Stimulated activated memory B cell treated with anti-CD40 and anti-IgM and Interleukin-4, amounts not matched to agents 10 μg/mL and 1 μg/mL and 100 μg/mL, for 72 hours (primary cell): ENCODE measurements at places on chromosomes 11 and 22.

- ATAC-seq = no peak
Measured at GRCh38 chr22:40235308-40235707, 57.6 kb downstream of the TNRC6B start.

- no peak for ATAC-seq
Measured at GRCh38 chr11:101090679-101091270, 38.8 kb downstream of the PGR start.

DNA sequence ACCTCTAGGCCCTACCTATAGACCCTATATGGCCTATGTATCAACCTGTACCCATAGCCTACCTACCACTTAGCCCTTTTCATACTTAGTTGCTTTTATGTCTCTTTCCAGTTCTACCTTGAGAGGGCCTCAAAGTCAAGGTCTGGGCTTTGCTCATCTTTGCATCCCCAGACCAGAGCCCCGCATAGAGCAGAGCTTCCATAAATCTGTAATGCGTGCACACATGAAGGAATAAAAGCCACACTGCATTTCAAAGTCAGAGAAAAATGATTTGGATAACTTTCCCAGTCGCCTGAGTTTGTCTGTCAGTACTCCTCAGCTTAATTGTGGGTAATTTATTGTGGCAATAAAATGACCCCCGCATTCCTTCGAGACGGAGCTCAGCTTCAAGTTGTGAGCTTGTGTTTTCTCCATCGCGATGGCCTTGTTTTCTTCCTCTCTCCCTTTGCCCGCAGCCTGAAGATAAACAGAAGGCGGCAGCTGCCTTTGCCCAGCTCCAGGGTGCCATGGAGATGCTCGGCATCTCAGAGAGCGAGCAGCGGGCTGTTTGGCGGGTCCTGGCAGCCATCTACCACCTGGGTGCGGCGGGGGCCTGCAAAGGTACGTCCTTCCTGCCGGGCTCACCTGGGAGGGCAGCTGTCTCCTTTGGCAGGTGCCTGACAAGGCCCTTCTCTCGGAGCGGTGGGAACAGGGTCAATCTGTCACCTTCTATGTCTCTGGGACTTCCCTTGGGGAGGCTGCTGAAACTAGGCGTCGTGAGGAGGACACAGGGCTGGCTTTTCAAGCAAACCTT is 55.7 kb downstream of the MYO18B start:
- ATAC-seq = no peak

GRCh38 chr22:30305519-30305905 is 16.2 kb upstream of the CASTOR1 start:
- peak; percentile 83 for ATAC-seq

DNA sequence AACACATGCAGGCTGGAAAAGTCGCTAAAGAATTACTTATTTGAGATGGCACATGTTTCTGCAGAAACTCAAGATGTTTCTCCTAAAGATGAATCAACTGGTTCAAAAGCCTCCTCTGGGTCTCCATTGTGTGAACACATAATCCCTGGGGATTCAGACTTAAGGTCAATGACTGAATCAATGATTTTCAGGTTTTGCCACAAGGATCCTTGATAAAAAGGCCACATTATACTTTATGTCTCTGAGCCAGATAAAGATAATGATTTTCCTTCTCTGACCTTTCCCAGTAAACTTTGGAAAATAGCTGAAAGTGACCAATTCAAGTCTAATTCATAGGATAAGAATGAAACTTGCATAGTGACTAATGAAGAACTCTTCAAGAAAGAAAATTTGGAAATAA is 2.3 kb upstream of the XKR3 start:
- no peak for ATAC-seq

DNA sequence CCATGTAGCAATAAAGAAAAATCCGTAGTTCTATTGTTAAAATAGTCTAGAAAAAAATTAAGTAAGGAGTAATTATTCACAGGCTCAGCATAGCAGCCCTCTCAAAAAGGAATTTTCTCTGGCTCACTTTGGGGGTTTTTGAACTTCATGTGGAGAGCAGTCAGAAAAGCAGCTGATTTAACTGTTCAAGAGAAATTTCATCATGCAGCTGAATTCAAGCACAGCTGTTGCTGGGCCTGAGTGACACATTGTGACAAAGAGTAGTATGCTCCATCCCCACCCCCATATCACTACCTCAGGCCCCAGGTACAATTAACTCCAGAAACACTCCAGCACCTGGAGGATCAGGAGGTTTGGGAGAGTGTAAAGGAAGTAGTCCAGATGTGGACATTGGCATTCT is 272.1 kb downstream of the FAM76B start:
- ATAC-seq = no peak

DNA sequence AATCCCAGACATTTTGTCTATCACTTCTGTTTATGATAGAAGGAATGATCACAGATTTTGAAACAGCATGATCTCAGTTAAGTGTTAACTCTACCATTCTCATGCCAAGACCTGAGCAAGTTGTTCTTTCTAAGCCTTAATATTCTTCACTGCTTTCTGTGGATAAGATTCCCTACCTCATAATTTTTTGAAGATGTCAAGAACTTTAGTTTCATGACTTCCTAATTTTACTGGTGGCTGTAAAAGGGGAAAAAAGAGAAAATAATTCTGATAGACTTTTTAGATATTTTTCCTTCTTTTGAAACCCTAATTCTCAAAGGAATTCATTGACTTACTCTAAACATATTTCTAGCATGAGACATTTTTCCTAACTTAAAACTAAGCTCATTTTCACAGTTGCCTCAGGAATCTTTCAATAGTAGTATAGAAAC is 520.0 kb upstream of the LUZP2 start:
- no peak for ATAC-seq

- ATAC-seq = no peak
Measured at GRCh38 chr22:17772249-17772957, 1.9 kb downstream of the BID start.

DNA sequence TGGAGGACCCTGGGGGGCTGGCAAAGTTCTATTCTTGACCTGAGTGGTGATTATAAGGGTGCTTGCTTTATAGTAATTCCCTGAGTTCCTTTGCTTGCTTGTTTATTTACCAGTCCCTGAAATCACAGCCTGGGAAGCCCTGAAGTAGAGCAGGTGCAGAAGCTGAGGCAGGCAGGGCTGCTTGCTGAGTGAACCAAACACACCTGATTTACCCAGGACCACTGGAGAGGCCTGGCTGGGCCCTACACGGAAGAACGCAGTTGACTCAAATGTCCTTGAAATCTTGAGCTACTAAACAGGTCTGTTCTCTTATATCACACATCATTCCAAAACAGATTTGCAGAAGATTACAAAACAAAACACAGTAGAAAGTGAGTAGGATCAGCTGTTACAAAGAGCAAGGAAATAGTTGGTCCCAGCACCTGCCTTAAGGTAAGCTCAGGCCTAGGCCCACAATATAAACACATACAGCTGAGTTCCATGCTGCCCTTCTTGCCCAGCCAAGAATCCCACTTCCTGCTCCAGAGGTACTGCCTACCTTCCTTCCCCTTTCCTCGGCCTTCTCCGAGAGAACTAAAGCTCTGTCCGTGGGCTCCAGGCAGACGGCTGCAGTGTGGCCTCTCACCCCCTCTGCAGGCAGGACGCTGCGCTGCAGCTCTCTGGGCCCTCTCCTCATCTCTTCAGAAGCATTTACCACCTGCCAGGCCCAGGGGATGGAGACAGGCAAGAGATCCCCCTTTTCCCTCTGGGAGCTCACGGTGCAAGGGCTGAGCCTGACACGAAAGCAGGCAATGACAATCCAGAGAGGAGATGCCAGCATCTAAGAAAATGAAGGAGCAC is 46.1 kb upstream of the SCUBE2 start:
- peak; percentile 85 for ATAC-seq

- peak; percentile 81 for ATAC-seq
Measured at GRCh38 chr11:59380263-59381059, 21.8 kb downstream of the OR5AN1 start.

GRCh38 chr22:39030705-39031104 is 9.8 kb downstream of the APOBEC3D start:
- ATAC-seq = no peak

GRCh38 chr11:36007127-36007655 is 63.3 kb downstream of the LDLRAD3 start:
- ATAC-seq = no peak

DNA sequence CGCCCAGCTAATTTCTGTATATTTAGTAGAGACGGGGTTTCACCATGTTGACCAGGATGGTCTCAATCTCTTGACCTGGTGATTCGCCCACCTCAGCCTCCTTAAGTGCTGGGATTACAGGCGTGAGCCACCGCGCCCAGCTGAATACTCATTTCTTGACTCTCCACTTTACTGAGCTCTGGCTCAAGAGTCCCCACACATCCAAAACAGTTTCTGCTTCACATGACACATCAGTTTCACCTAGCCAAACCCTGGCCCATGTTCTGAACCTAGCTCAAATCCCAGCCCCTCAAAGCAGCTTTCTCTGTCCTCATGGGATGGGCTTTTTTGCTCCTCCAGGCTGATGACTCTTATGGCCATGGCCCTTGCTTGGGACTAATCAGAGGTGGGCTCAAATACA is 9.8 kb downstream of the HYOU1 start:
- ATAC-seq = no peak

- ATAC-seq = no peak
Measured at GRCh38 chr11:16338393-16338792, 18.0 kb downstream of the SOX6 start.

- no peak for ATAC-seq
Measured at GRCh38 chr11:88193278-88193677, 18.0 kb upstream of the RAB38 start.

GRCh38 chr11:122743949-122744348 is 88.4 kb downstream of the UBASH3B start:
- ATAC-seq = peak; percentile 79

GRCh38 chr11:113529606-113530005 is 54.4 kb upstream of the DRD2 start:
- peak; percentile 14 for ATAC-seq

GRCh38 chr22:38981992-38982927 is at the start of gene APOBEC3B:
APOBEC3B (plus strand) TSS chr22:38982347; CDS start chr22:38982454, 107 bp downstream.
- peak; percentile 87 for ATAC-seq

GRCh38 chr11:105049481-105049880 is 4.3 kb upstream of the CARD16 start:
- no peak for ATAC-seq

- ATAC-seq = no peak
Measured at GRCh38 chr11:46543564-46543963, 50.3 kb downstream of the AMBRA1 start.

- no peak for ATAC-seq
Measured at GRCh38 chr11:120594746-120595145, 83.2 kb downstream of the GRIK4 start.

DNA sequence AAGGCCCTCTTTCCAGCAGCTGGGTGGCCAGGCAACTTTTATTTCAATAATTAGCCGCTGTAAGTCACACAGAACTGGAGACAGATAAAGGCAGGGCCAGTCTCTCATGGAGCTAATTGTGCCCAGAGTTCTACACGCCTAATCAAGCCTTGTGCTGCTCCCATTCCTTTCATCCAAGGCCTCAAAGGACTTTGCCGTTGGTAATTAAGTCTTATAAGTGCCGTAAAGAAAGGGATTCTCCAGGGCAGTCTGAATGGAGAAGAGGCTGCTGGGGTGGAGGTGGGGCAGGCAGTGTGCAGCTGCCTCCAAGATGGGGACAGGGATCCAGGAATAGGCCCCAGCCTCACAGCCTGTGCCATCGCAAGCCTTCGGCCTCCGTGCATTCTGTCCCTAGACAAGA is 357.9 kb downstream of the TENM4 start:
- no peak for ATAC-seq

- ATAC-seq = no peak
Measured at GRCh38 chr11:121755906-121756305, 303.1 kb upstream of the SORL1-AS1 start.

- peak; percentile 43 for ATAC-seq
Measured at GRCh38 chr22:42711281-42711731, 9.4 kb downstream of the A4GALT start.

DNA sequence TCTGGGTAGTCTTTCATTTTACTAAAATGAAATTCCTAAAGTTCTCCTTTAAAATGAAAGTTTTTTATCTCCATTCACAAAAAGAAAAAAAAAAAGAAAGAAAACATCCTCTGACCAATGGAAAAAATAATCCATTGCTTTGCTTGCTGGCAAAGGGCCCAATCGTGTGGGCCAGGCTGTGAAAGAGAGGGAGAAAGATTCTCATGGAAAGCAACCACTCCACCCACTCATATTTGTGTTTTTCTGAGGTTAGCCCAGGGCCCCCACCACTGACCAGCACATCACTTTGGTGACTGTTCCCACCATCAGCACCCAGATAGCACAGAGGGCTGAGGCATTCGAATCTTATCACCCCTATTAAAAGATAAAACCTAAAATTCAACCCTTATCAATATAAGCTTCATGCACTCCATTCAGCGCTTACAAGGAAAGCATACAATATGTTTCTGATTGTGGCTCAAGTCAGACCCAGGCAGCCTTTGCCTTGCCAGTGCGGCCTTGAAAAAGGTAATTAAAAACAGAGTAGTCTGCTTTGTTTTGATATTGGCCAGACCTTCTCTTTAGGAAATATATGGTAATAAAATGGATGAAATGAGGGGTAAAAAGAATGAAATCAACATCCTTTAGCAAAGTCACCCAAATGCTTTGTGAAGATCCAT is 192.8 kb downstream of the ETS1 start:
- ATAC-seq = no peak

GRCh38 chr11:36711104-36711825 is 113.2 kb upstream of the RAG2 start:
- no peak for ATAC-seq

GRCh38 chr11:129703846-129704245 is 111.8 kb upstream of the TMEM45B start:
- no peak for ATAC-seq

DNA sequence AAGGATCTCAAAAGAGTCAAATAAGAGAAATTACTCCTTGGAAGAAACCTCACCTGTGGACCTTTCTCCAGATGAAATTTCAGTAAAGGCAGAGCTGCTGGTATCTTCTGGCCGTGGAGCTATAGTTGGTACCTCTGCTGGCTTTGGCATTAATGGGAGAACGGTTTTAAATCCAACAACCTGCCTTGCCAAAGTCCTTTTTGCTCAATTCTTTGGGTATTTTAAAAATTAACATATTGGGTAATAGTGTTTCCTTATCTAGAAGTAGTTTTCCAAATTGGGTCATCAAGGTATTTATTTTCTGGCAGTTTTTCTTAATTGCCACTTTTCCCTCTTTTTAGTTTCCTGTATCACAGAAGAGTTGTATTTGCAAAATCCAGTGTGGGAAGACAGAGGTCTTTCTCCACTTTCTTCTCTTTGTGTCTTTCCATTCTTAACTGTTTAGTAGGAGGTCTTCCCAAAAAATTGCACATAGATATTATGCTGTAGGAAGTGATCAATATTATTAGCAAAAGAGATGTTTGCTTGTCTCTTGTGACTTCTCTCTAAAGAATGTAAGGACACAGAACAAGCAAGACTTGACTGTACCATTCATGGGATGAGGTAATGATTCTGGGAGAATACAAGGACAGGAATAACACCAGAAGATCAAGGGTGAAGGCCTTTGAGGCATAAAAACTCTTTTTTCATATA is at the start of gene SAA4:
Gene SAA4, minus strand, starts transcription at position 139 of the 693 bp plus-strand sequence. CDS start 876 bp downstream, outside the sequence.
- no peak for ATAC-seq

DNA sequence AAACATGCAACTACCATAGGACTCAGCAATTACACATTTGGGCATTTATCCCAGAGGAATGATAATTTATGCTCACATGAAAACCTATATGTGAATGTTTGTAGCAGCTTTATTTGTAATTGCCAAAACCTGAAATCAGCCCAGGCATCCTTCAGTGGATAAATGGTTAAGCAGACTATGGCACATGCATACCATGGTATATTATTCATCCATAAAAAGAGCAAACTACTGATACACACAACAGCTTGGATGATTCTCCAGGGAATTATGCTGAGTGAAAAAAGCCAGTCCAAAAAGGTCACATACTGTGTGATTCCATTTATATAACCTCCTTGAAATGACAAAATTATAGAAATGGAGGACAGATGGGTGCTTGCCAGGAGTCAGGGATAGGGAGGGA is 86.7 kb downstream of the ALX4 start:
- ATAC-seq = no peak

- ATAC-seq = no peak
Measured at GRCh38 chr22:44344407-44344806, 31.7 kb upstream of the SHISAL1 start.
